ENCODE measurements at places on chromosomes 6 and 20. TPM values are rescaled to one million over a fixed set of nuclear protein-coding genes. Genes with fewer than 3 reads are reported as not detected.

Gene LMBRD1
- polyA plus RNA-seq: 18.7 TPM

Gene TFAP2A
- 0.21 TPM for polyA plus RNA-seq

Gene KCNK16
- polyA plus RNA-seq: not detected

Gene TMEM239
- not detected for polyA plus RNA-seq

Gene C20orf202
- 0.17 TPM for polyA plus RNA-seq

Gene GPR6
- not detected for polyA plus RNA-seq

Gene NFATC2
- 0.31 TPM for polyA plus RNA-seq

Gene RBPJL
- polyA plus RNA-seq: 0.44 TPM

Gene ATG5
- 31.6 TPM for polyA plus RNA-seq

Gene DCDC2
- polyA plus RNA-seq: 0.12 TPM

Gene FABP7
- polyA plus RNA-seq: 14.5 TPM

Gene C6orf163
- polyA plus RNA-seq: 4.1 TPM

Gene C6orf15
- polyA plus RNA-seq: not detected

Gene RBBP8NL
- polyA plus RNA-seq: 0.10 TPM

Gene GNAS
- polyA plus RNA-seq: 917 TPM

Gene FILIP1
- 6.4 TPM for polyA plus RNA-seq
